Stimulated activated naive CD8-positive, alpha-beta T cell treated with anti-CD3 and anti-CD28 coated beads, Interleukin-15, Interleukin-2, amounts not matched to agents 100 U/mL and 50 U/mL, for 24 hours (primary cell): ENCODE measurements at places on chromosomes 3 and 15.

GRCh38 chr3:183330881-183331280, 77.8 kb downstream of the B3GNT5 start:
- no peak for DNase-seq

- DNase-seq = no peak
These were observed 162.1 kb downstream of the TBC1D2B start for GRCh38 chr15:77915261-77915960.

GRCh38 chr15:87781959-87782625, 474.4 kb downstream of the NTRK3 start:
- no peak for DNase-seq

- DNase-seq = no peak
These were observed 365.3 kb upstream of the KCNMB2 start for GRCh38 chr3:178170698-178171535.

DNA sequence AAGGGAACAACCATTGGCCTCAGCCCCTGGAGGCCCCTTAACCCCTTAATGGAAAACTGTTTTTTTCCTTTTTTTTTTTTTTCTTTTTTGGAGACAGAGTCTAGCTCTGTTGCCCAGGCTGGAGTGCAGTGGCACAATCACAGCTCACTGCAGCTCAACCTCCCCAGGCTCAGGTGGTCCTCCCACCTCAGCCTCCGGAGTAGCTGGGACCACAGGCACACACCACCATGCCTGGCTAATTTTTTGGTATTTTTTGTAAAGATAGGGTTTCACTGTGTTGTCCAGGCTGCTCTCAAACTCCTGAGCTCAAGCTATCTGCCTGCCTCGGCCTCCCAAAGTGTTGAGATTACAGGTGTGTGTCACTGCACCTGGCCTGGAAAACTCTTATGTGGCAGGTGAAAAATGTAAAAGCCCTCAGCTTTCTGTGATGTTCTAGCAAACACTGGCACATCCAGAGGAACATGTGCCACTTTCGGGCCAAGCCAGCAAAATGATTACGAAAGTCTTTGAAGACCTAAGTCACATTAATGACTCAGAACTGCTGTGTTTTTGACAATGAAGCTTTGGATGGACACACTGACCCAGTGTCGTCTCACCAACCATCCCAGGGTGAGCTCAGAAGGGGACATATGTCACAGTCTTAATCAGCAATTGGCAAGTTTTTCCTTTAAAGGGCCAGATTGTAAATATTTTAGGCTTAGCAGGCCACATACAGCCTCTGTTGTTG, 189.3 kb upstream of the TPM1 start:
- no peak for DNase-seq

GRCh38 chr3:179949869-179950268, 86.9 kb downstream of the PEX5L start:
- DNase-seq = no peak

DNA sequence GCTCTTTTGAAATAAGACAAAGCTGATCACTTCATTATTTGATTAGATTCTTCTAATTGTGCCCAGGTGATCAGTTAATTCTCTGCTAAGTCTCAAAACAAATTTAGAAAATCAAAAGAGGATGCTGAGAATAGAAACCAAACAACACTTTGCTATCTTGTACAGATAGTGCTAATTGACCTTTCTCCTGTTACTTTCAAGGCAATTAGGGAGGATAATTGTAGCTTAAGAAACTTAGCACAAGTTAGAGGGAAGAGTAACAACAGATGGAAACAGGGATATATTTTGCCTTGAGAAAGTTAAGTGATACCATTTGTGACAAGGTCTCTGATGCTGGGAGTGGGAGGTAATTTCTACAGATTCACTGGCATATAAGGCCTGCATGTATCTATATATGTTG, 344.8 kb upstream of the GRM7 start:
- DNase-seq = no peak

- DNase-seq = peak; percentile 34
These were observed 240.4 kb upstream of the BHLHE40 start for GRCh38 chr3:4738737-4739274.

DNA sequence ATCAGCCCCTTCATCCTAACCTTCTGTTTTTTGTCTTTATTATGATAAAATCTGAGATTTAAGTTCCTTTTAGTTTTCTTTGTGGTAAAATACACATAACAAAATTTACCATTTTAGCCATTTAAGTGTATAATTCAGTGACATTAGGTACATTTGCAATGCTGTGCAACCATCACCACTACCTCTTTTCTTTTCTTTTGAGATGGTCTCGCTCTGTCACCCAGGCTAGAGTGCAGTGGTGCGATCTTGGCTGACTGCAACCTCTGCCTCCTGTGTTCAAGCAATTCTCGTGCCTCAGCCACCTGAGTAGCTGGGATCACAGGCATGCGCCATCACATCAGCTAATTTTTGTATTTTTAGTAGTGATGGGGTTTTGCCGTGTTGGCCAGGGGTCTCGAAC, 6.2 kb upstream of the RAB11A start:
- DNase-seq = no peak

GRCh38 chr15:51266656-51267050, 71.7 kb downstream of the CYP19A1 start:
- DNase-seq = no peak

- DNase-seq = no peak
These were observed 33.5 kb upstream of the DCUN1D1 start for GRCh38 chr3:183013856-183014255.

GRCh38 chr3:81769299-81769698, 7.9 kb upstream of the GBE1 start:
- DNase-seq = no peak

GRCh38 chr3:67245545-67245944, 247.4 kb downstream of the KBTBD8 start:
- no peak for DNase-seq
